Pulmonary artery endothelial cell (primary cell): ENCODE measurements at places on chromosomes 3 and 15. TPM values are rescaled to one million over a fixed set of nuclear protein-coding genes. Genes with fewer than 3 reads are reported as not detected.

DNA sequence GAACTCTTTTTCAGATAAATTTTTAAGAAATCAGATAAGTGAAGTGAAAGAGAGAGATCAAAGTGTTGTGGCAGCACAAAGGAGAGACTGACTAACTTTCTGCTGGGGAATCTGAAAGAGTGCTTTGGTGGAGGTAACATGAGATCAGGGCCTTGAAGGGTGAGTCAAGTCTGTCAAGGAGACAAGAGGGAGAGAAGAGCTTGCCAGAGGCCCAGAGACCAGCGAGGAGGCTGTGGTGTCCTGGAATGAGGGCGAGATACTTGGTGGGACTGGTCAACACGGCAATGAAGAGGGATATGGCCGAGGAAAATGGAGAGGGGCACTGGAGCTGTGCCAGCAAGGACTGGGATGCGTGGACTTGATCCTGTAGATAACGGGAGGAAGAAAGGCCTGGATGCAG lies 4.6 kb downstream of the TADA3 start:
- DNase-seq, result no peak

GRCh38 chr3:88105325-88105724 lies 44.4 kb upstream of the C3orf38 start:
- no peak for DNase-seq

GRCh38 chr15:100759106-100759505 lies 120.5 kb upstream of the ALDH1A3 start:
- no peak for DNase-seq

GRCh38 chr15:57064033-57064432 lies 145.6 kb downstream of the TCF12 start:
- DNase-seq, result no peak

- DNase-seq, result peak; percentile 84
Observed at GRCh38 chr15:85618956-85619491, 175.7 kb downstream of the KLHL25 start.

SCAPER gene
- total RNA-seq, result 5.9 and 7.7 TPM in 2 replicates

P2RY13 gene
- not detected in 2 replicates for total RNA-seq

CLEC3B gene
- 0.11 and 0.26 TPM in 2 replicates for total RNA-seq
